ENCODE measurements at places on chromosomes 7 and 10.

GRCh38 chr7:131328377-131329175, 900 bp downstream of the MKLN1 start:
- DNase-seq, result peak; percentile 54

DNA sequence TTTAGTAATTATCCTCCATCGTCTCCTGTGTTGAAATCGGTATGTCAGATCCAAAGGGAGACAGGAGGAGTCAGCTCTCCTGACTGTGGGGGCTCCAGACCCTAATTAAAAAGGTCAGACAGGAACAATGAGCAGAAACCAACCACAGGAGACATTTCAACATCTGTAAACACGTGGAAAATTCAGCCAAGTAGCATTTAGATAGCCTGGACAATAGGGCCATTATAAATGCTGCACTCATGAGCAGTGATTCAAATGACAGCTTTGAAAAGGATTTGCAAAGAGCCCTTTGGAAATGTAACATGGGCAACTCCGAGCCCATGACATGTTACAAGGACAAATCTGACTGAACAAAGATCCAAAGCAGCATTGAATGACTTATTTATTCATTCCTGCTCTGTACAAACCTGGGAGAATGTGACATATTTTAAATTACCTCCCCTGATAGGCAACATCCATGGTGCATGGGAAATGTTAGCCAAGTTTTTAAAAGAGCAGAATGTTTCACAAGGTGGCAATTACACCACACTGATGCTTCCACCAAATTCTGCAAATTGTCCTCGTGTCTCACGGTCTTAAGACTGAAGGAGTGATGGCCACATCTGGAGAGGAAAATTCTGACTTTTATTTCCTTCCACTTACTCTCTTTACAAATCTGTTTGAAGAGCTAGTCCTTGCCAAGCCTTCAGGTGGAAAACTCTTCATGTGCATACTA, 113.3 kb upstream of the KMT2E start:
- no peak for DNase-seq

DNA sequence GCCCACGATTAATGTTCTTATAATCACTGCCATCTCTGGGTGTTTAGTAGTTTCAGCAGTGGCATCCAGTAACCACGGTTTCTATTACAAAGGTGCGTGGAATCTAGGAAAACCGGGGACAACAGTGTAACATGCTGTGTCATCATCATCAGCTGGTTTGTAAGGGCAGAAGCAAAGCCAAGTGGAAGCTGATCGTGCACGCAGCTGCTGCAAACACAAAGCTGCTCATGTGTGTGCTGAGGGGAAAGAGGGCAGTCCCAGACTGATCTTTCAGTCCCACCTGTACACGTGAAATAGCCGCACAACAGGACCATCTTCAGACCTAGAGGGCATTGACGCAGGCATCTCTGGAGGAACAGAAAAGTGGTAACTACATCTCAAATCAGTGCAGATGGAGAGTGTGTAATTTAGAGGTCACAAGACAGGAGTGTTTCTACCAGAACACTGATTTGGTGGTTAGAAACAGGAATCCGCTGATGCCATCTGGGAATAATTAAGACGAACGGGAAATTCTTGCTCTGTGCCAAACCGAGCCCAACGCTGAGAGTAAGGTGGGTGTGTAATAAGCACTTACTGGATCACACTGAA, 13.4 kb downstream of the ANKRD16 start:
- peak; percentile 95 for DNase-seq

GRCh38 chr7:22361795-22362194, 4.8 kb upstream of the RAPGEF5 start:
- no peak for DNase-seq

- peak; percentile 8 for DNase-seq
These were observed 214.5 kb downstream of the SNX13 start for GRCh38 chr7:17725821-17726220.

- DNase-seq, result peak; percentile 80
These were observed 163.0 kb upstream of the KLF14 start for GRCh38 chr7:130896898-130897514.

DNA sequence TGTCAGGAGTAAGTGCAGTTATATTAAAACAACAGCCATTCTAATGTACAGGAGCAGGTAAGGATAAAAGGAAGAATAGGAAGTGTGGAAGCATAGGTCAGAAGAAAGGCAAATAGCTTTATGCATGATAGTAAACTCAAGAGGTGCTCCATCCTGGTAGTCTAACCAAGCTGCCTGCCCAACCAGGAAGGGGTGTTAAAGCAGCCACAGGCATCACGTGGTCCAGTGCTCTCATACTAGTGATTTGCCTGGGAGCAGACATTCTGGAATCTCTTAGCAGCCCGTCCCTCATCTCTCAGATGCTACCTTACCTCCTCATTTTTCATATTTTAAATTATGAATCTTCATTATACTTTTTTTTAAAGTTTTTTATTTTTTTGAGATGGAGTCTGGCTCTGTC, 18.5 kb downstream of the ABRAXAS2 start:
- DNase-seq, result no peak

GRCh38 chr10:91034494-91035159, 113.7 kb upstream of the ANKRD1 start:
- peak; percentile 81 for DNase-seq

DNA sequence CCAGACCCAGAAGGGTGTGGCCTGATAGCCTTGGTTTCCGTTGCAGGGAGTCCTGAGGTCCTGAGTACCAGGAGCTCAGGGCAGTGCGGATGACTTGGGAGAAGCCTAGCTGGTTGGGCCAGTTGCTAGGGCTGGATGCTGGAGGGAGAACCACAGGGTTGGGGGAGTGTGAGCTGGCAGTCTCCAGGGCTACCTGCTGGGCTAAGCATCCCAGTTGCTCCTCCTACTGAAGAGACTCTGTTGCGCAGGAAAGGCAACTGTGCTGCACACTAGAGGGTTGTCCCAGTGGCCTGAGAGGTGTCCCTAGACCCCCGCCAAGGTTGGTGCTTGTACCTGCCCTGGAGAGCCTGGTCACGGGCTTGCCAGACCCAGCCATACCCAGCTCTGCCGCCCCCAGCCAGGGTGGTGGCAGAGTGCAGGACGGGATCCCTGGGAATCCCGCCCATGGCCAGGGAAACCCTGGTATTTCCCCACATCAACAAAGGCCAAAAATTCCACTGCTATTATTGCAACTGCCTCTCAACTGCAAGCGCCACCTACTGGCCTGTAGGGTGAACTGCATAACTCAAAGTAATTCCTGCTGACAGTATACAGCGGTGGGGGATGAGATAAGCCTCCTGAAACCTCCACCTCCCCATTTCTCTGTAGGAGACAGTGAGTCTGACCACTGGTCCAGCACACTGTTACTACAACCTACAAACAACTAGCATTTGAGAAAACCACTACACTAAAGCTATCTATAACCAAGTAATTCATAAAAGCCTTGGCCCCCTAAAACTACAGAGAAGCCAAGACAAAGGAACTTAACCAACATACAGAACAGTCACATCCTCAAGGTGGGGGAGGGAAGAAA, 67.6 kb upstream of the DDC start:
- DNase-seq, result peak; percentile 28

DNA sequence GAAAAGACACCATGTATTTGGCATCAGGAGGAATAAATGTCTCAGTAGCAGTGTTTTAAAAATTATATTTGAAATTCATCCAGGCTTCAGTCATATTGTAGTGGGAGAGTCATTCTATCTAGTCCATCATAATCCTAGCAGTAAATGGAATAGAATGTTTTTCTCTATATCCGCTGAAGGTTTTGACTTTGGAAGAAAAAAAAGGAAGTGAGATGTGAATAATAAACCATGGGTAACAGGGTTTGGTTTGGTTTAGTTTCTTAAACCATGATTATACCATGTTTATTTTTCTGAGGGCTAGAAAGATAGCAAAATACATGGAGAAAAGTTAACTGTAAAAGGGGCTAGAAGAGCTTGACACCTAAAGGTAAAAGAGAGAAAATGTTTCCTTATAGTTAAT, 16.4 kb upstream of the BPGM start:
- no peak for DNase-seq

GRCh38 chr10:66649626-66650025, 276.2 kb upstream of the LRRTM3 start:
- no peak for DNase-seq

DNA sequence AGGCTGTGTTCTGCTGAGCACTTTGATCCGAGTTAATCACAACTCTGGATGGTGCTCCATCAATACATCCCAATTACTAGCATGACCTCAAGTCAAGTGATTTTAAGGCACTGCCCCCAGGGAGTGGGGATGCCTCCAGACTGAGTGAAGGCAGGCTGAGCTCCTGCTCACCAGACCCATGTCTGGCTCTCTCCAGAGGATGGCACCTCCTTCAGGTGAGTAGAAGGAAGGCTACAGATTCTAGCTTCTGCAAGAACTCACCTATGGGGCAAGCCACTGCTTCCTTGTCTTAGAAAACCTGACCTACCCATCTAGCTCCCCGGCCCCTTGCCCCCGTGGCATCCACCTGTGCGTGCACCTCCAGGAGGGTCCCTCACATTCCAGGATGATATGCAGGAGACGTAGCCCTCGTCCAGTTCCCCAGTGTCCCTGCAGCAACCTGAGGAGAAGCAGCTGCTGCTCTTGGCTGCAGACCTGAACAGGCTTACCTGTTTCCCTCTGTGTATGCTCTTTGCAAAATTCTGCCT, 390.3 kb downstream of the GRID1 start:
- no peak for DNase-seq

- DNase-seq, result peak; percentile 39
These were observed 22.8 kb downstream of the SLC25A40 start for GRCh38 chr7:87853237-87853864.

DNA sequence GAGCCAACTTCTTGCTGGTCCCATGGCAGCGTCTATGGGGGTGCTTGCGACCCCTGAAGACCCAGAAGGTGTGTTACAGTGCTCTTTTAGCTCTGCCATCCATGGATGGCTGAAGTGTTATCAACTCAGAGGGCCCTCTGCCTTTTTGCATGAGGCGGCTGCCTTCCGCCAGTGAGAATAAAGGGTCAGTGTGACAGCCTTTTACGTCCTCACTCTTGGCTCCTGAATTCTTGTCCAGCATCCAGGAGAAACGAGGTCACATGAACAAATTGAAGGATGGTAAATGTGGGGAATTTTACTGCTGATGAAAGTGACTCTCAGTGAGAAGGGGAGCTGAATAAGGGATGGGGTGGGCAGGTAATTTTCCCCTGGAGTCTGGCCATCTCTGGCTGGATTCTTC, 24.1 kb downstream of the SSMEM1 start:
- no peak for DNase-seq

DNA sequence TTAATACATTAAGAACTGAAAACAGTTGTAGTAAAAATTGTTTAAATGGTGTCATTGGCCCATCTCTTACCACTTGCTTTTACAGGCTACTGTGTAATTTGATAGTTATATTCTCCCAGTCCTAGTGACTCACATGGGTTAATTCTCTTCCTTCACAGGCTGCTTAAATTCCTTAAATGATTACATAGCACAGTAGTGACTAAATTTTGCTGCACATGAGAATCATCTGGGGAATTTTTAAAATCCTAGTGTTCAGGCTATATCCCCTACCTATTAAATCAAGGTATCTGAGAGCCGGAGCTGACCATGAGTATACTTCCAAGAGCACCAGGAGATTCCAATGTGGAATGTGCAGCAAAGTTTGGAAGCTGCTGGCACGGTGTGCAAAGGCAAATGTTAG, 45.3 kb upstream of the ZNF800 start:
- DNase-seq, result peak; percentile 85

GRCh38 chr7:99293650-99294049, 21.0 kb downstream of the MYH16 start:
- no peak for DNase-seq

- DNase-seq, result no peak
These were observed 40.3 kb downstream of the TNPO3 start for GRCh38 chr7:129014501-129015101.

- DNase-seq, result no peak
These were observed 18.0 kb upstream of the FGFR2 start for GRCh38 chr10:121616291-121616690.

DNA sequence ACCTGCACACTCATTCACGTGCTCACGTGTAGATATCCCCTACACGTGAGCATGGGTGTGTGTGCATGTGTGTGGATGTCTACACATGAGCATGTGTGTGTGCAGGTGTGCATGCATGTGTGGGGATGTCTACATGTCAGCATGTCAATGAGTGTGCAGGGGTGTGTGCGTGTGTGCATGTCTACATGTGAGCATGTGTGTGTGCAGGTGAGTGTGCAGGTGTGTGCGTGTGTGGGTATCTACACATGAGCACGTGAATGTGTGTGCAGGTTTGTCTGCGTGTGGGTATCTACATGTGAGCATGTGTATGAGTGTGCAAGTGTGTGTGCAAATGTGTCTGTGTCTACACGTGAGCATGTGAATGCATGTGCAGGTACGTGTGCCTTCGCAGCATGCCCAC, 274.8 kb downstream of the PTPRN2 start:
- DNase-seq, result no peak

- DNase-seq, result no peak
These were observed 172.5 kb downstream of the SKAP2 start for GRCh38 chr7:26691886-26692285.

DNA sequence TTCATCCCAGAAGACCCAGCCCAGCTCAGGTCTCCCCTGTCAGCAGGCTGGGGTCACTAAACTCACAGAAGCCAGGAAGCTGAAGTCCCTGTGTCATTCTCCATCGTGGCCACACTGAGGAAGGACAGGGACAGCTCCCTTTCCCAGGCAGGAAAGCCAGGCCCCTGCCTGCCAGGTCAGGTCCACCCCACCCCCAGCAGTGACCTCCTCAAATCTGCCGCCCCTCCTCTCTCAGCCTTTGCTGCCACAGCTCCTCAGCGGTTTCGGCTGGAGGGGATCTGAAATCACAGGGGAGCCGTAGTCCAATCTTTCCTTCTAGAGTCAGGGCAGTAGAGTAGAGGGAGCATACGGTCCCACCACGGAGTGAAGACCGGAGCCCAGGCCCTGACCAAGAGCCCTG, 150.9 kb upstream of the UNC5B start:
- DNase-seq, result no peak

DNA sequence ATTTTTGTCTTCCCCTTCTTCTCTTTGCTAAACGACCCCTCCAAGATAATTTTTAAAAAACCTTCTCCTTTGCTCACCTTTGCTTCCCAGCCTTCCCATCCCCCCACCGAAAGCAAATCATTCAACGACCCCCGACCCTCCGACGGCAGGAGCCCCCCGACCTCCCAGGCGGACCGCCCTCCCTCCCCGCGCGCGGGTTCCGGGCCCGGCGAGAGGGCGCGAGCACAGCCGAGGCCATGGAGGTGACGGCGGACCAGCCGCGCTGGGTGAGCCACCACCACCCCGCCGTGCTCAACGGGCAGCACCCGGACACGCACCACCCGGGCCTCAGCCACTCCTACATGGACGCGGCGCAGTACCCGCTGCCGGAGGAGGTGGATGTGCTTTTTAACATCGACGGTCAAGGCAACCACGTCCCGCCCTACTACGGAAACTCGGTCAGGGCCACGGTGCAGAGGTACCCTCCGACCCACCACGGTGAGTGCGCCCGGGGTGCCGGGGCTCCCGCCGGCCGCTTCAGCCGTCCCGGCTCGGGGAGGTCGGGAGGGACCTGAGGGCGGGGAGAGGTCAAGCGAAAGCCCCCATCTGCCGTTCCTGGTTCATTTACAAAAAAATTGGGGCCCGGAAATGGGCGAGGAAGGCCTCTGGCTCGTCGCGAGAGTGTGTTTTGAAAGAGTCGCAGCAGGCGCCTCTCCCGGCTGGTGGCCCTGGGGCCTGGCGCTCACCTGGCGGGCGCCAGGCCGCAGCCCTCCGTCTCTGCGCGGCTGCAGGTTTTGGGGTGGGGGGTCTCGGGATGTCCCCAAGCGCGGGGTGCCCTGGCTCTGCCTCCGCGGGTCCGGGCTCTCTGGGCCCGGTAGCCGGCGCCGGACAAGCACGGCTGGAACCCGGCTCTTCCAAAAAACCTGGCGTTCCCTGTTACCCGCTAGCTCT, 1.2 kb downstream of the GATA3 start:
- DNase-seq, result no peak

- DNase-seq, result no peak
These were observed 119.3 kb downstream of the FAM53B start for GRCh38 chr10:124624895-124625294.

GRCh38 chr10:15374156-15374555, 3.1 kb upstream of the FAM171A1 start:
- no peak for DNase-seq

Data from fibroblast of skin of right quadriceps (primary cell).